ENCODE measurements at places on chromosomes 2 and 18.

GRCh38 chr2:89833116-89833779 is 1141.8 kb downstream of the RPIA start:
- no peak for DNase-seq

DNA sequence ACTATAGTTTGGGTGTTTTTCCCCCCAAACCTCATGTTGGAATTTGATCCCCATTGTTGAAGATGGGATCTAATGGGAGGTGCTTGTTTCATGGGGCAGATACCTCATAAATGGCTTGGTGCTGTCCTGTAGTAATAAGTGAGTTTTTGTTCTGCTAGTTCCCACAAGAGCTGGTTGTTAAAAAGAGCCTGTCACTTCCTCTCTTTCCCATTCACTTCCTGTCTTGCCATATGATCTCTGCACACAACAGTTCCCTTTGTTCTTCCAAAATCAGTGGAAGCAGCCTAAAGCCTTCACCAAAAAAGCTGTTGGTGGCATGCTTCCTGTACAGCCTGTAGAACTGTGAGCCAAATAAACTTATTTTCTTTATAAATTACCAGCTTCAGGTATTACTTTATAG is 768.2 kb upstream of the VRK2 start:
- no peak for DNase-seq

GRCh38 chr18:73793386-73793785 is 354.2 kb downstream of the FBXO15 start:
- no peak for DNase-seq

GRCh38 chr2:156675896-156676295 is 239.7 kb downstream of the GPD2 start:
- no peak for DNase-seq

GRCh38 chr2:218437969-218438368 is 19.0 kb downstream of the VIL1 start:
- DNase-seq = no peak

DNA sequence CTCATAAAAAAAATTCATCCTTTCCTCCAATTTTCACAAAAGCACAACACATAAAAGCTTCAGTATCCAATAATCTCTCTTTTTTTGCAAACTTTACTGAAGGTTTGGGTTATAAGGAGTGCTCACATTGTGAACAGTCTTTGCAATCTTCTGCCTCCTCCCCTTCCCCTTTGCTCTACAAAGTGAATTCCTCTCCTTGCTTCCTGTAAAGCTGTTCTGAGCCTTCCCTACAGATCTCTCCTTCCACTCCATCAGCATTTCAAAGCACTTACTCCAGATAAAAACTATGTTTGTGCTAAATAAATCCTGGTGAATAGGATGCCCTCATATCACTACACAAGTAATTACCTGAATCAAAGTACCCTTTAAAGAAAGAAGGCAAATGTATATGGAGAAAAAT is 4.6 kb upstream of the PDK1 start:
- no peak for DNase-seq

- no peak for DNase-seq
These were observed 12.9 kb upstream of the NMI start for GRCh38 chr2:151302404-151302803.

- DNase-seq = no peak
These were observed 51.4 kb downstream of the EMILIN2 start for GRCh38 chr18:2898186-2898640.

- no peak for DNase-seq
These were observed 120.1 kb downstream of the PLCL1 start for GRCh38 chr2:197924483-197924882.

DNA sequence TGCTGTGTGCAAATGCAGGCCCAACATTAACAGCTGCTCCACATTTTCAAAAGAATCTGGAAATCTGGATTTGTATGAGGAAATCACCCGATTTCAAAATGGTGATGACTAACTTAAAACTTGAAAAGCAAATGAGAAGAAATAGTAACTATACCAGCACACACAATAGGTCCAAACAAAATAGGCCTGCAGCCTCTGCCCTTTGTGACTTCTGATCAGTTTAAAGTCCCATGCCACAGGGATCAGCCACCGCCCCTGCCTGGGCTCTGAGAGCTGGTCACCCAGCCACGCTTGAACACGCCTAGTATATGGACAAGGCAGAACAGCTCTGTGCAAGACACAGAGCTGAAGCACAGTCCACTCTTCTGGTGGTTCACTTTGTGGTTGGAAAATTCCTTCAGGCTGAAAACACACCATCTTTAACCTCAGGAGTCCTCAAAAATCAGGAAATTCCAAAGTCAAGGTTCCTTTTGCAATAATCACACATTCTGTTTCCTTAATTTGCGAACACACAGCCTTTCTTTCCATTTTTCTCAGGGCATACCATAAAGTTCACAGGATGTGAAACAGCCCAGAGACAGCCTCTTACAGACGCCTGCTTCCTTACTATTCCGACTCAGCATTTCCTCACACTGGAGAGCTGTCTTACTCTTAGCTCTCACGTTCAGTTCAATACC is 150.1 kb upstream of the RIOK3 start:
- DNase-seq = no peak

- no peak for DNase-seq
These were observed 117.8 kb downstream of the PTPRM start for GRCh38 chr18:7684966-7685365.

DNA sequence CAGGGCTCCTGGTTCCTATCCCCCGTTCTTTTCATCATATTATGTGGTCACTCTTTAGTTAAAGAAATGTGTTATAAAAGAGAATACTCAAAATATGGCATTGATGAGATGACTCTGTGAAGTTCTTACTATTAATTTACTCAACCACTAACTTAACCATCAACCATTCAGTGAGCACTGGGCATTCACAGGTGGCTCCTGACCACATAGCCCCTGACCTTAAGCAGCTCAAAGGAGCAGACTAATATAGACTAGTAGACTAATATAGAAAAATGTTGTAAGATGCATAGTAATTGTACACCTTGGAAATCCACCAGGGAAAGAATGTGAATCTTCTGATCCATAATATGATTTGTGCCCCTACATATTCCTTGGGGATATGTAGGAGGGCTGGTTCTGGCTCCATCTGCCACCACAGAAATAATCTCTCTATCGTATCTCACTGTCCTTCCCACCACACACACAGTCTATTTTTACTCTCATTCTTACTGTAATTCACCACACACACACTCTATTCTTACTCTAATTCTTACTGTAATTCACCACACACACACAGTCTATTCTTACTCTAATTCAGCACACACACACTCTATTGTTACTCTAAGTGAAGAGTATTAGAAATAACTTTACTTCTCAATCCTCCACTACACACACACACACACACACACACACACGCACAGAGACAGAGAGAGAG is 188.9 kb upstream of the ITGA4 start:
- DNase-seq = no peak

Measured in stimulated activated CD8-positive, alpha-beta memory T cell treated with anti-CD3 and anti-CD28 coated beads, Interleukin-15, amount 100 ng/mL, for 4 hours (primary cell).